Neural crest cell (in vitro differentiated cells): ENCODE measurements at places on chromosomes 12 and 14.
A peak's percentile ranks its signal among the peaks of the same experiment; 100 is the strongest.

DNA sequence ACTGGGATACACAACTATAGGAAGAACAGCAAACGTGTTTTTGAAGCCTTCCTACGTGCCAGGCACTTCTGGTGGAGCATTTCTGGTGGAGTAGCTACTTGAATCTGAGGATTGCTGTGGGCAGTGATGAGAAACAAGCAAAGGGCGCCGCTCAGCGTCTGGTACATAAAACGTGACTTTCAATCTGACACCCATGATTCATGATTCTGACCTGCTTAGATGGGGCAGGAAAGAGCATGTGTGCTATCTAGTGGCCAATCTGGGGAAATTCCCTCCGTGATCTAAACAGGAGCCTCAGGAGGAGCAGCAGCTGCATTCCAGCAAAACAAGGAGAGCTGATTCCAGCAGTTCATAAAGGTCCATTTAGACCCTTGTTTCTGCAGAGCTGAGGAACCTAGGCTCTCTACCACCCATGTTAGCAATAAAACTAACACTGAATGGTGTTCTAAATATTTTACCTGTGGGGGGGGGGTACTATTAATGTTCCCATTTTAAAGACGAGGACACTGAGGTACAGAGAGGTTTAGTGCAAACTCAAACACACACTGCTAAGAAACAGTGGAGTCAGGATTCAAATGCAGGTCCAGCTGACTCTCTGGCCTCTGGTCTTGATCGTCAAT is 37.8 kb downstream of the PAH start:
- peak; percentile 29 for DNase-seq

GRCh38 chr14:100729982-100730381 is 3.3 kb downstream of the DLK1 start:
- DNase-seq, result no peak

DNA sequence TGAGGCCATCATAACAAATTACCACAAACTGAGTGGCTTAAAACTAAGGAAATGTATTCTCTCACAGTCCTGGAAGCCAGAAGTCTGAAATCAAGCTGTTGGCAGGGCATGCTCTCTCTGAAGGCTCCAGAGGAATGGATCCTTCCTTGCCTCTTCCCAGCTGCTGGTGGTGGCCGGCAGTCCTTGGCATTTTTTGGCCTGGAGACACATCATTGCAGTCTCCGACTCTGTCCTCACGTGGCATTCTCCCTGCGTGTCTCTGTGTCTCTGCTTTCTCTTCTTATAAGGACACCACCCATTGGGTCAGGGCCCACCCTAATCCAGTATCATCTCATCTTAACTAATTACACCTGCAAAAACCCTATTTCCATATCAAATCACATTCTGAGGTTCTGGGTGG is 206.1 kb downstream of the SLC41A2 start:
- DNase-seq, result no peak

DNA sequence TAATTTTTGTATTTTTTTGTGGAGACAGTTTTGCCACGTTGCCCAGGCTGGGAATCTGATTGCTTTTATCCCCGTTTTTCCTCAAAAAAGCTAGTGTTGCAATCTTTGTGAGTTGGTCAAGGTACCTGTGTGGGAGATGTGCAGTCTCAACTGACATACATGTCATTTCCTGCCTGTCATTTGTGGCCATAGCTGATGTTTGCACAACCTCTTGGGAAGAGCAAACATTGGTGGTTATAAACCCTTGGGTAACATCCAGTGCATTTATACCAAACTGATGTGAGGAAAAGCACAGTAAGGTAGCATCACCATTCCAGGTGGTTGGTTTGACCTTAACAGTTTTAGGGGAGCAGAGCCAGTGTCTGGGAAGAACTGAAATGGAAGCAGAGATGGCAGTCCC is 54.7 kb downstream of the ATG14 start:
- DNase-seq, result no peak

- no peak for DNase-seq
These were observed 506.8 kb downstream of the LRFN5 start for GRCh38 chr14:42113358-42114069.
